ENCODE measurements at places on chromosomes 7 and 10.

DNA sequence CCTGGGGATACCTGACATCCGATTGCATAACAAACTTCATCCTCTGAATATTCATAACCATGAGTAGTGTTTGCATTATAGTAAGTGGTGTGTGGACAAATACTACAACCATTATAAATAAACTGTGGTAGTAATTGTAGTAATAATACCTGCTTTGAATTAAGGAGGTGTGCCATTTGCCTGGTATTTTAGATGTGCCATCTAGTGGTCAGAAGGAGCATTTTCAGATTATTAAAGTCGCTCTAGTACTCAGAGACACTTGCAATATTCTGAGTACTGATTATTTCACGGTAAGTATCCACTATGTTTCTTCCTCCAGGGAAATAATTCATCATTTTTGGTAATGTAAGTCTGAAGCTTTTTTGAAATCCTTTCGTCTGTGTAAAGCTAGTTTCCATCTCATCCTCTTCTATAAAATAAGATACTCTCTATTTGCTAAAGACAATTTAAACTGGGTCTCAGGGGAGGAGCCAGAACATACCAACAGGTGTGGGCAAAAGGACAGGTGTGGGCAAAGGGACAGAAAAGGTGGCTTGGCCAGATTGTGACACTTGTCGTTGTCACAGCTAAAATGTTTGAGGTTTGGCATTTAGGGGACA lies 115.3 kb upstream of the WDR11 start:
- no peak for DNase-seq

GRCh38 chr7:707296-708000 lies 19.1 kb upstream of the DNAAF5 start:
- no peak for DNase-seq

DNA sequence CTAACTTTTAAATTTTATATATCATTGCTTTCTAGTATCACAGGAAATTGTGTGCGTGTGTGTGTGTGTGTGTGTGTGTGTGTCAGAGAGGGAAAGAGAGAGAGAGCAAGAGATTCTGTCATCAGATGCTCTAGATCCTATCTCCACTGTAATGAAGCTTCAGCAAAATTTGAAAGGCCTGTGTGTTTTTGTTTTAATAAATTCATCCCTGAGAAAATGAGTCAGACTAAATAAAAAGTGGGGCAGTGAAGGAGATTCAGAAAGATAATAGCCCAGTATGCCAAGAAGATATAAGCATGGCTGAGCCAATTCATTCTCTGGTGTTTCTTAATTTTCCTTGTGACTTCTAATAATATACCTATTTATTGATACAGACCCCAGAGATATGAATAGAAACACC lies 184.2 kb upstream of the TMEM196 start:
- no peak for DNase-seq

DNA sequence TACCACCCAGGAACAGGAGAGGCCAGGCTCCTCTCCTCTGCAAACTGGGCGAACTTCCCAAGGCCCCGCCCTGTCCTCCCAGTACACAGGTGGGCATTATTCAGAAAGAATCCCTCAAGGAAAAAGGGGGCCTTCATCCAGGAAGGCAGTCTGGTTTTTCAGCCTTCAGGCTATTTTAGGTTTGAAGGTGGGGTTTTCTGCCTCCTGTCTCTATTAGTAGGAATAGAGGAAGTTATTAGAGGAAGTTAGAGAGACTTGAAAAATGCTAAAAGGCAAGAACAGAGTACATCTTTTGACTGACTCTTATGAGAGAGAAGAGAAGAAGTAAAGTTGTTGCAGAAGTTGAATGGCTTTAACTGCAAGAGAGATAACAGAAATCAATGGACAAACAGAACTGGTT lies 250.9 kb upstream of the SORCS1 start:
- DNase-seq = no peak

DNA sequence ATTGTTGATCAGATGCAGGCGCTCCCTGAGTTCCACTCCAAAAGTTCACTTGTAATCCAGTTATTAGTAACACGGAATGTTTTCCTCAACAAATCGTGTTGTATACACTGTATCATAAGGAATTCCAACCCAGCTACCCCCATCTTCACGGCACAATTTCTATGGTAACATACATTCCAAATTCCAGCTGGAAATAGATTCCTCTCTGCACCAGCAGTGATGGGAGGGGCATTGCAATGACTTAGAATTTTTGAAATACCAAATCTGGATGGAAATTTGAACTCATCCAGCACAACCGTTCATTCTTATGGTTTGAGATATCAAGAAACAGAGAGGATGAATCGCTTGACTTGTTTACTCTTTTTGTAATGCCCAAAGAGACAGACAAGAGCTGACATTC lies 38.9 kb upstream of the RHEB start:
- no peak for DNase-seq

GRCh38 chr7:99380823-99381663 lies 6.5 kb downstream of the ARPC1B start:
- peak; percentile 80 for DNase-seq

DNA sequence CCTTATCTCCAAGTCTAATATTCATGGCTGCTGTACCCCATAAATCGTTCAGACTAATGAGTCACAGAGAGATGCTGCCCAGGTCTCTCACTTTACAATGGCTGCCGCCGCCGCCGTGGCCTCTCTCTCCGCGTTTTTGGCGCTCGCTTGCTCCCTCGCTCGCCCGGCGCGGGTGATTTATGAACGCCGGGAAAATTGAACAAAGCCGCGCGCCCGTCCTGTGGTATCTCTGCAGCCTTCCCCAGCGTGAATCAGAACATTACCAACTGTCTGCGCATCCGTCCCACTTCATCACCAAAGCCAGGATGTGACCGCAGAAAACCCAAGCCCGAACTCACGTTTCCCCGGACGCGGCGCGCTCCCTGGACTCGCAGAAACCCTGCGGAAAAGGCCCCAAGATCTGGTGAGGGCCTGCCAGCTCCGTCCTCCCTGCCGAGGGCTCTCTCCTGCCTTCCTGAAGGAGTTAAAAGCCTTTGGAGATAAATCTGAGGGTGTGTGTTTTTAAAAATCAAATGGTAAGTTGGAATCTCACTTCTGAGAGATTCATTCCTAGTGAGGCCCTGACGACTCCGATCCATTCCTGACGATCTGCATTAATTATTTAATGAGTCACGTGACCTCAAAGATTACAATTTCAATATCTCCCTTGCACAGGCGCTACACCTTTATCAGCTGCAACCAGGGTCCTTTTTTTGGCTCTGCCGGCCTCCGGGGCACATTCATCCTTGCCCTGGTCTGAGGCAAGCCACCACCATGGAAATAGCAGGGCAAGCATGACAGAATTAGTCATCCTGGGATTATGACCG lies 6.3 kb downstream of the HOXA4 start:
- DNase-seq = no peak

- no peak for DNase-seq
Measured at GRCh38 chr7:67653856-67654454, 657.3 kb downstream of the TYW1 start.

GRCh38 chr10:102795453-102796406 lies 41.5 kb downstream of the CYP17A1 start:
- DNase-seq = no peak

- no peak for DNase-seq
Measured at GRCh38 chr10:34498821-34499220, 316.3 kb downstream of the PARD3 start.

DNA sequence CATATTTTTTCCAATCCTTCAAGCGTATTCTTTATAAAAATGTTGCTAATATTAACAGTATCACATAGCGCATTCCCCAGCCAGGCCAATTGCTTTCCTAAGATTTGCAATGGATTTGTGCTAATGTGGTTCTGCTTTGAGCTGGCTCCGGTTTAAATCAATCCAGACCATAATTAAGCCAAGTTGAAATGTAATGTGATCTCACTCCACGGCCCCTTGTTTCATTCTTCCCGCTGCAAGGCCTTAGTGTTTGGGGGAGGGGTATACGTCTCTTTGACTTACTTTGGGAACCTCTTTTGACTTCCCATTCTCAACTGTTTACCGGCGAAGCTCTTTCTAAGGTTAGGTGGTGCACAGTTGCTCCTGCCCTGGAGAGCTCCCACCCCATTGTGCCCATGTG lies 86.4 kb downstream of the PRPF18 start:
- no peak for DNase-seq

DNA sequence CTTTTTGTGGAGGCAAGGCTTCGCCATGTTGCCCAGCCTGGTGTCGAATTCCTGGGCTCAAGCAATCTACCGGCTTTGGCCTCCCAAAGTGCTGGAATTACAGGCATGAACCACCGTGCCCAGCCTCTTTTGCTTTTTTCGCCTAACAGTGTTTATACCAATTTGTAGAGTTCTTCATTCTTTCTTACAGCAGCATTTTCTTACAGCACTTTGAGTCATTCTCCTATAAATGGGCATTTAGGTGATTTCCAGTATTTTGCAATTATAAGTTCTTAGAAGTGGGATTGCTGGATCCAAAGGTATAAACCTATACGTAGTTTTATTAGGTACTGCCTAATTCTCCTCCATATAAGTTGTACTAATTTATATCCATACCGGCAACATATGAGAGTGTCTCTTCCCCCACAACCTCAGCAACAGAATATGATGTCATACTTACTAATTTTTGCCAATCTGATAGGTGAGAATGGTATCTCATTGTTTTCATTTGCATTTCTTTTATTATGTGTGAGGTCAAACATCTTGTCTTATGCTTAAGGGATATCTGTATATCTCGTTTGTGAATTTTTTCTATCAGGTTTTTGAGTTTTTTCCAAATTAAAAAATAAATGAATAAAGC lies 39.1 kb downstream of the SUFU start:
- DNase-seq = no peak

DNA sequence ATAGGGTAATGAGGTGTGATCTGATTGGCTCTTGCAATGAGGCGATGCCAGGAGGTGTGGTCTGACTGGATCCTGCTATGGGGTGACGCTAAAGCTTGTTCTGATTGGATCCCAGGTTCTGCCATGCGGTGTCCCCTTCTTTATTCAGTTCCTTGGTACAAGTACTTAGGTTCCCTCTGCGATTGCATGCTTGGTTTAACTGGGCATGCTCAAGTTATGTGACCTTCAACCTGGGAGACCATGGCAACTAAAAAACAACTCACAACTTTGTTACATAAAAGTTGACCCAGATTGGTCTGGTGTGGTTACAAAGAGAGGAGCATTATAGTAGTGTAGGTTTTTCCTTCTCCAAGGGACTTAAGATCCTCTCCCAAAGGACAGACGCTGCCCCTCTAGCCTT lies 49.5 kb upstream of the DNAJC1 start:
- no peak for DNase-seq

- DNase-seq = no peak
Measured at GRCh38 chr7:42156291-42156865, 80.6 kb downstream of the GLI3 start.

DNA sequence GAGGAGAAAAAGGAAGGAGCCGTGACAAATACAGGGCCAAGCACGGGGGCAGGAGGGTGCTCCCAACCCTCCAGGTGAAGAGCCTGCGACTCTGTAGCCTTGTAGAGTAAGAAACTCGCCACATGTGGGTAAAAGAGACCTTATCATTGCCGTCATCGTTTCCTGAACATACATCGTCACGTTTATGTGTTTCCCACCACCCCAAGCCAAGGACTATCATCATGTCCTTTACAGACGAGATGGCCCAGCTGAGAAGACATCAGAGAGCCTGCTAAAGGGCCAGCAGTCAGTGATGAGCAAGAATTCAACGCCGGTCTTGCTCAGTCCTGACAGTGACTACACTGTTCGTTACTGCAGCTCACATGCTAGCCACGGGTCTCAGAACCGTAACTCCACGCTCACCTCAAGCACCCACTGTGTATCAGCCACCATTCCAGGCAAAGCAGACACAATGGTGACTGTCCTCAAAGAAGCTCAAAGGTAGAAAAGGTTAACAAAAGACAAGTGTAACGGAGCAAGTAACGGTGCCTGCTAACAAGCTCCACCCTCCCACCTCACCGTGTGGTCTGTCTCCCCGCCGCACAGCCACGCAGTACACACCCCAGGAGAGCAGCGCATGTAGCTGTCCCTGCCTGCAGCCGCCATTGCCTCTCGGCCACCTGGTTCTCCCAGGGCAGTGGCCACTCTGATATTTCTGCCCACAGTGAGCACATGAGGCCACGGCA lies 147.8 kb downstream of the MAD1L1 start:
- DNase-seq = no peak

DNA sequence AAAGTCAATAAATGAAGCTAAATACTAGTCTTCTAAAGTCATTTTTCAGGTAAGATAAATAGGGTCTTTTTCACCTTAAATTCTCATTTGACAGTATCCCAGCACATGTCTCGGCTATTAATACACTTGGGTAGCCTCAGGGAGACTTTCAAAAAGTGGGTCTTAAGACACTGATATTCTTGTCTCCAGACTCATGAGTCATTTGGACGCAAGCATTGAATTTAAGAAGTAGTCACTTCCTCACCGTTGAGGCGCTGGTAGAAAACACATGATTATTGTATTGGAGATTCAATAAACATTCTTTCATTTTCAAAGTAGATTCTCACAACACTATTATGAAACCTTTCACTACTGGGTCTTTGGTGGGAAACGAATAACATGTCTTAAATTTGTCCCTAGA lies 108.9 kb upstream of the SP8 start:
- DNase-seq = no peak

DNA sequence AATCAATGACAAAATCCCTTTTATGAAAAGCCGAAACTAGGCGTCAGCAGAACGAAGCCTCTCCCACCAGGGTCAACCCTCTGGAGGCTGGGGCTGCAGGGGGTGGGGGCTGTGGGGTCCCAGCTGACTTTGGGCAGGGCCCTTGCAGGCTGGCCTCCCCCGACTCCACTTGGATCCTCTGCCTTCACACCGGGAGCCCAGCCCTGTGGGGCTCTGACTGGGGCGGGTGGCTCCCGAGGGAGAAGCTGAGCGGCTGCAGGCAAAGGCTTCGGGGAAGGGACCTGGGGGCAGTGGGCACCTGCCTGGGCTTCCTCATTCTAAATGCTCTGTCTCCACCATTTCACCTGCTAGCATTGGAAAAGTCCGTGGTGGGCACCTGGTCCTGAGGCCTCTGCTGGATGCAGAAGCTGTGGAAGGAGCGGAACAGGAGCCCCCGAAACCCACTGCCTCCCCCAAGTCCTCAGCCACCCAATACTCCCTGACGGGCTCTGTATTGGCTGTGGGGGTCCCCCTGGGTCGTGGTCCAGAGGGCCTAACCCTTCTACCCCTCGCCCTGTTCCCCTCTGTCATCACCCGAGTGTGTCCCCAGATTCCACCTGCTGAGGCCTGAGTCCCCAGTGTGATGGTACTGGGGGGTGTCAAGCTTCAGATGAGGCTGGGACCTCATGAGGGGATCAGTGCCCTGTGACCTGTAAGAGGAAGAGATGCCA lies 108.6 kb downstream of the DNAJB6 start:
- no peak for DNase-seq

- peak; percentile 94 for DNase-seq
Measured at GRCh38 chr10:72625608-72626443, at the start of gene MICU1. Gene MICU1 (minus strand): TSS chr10:72626079. CDS start chr10:72566793, 59,286 bp downstream.
